SIG-M5 (cell line): ENCODE measurements at places on chromosomes 1 and 21.
A peak's percentile ranks its signal among the peaks of the same experiment; 100 is the strongest.

GRCh38 chr1:241765390-241765789 is 82.6 kb upstream of the EXO1 start:
- DNase-seq, result no peak

DNA sequence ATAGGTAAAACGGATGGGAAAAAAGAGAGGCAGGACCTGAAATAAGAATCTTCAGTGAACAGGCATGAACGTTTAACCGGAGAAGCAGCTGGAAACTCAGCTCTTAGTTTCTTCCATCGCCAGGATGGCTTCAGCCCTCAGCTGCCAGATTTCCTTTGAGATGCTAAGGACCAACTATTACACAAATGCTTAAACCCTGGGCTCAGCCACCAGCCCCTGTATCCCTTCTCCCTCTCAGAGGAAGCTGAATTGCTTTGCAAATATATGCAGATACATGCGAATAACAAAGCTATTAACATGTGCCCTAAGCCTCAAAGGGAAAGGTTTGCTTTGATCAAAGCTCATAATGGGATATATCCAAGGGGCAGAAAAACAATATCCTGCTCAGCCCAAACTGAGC is 515.1 kb downstream of the OMA1 start:
- DNase-seq, result no peak

GRCh38 chr1:232393010-232393409 is 236.9 kb downstream of the SIPA1L2 start:
- DNase-seq, result no peak

DNA sequence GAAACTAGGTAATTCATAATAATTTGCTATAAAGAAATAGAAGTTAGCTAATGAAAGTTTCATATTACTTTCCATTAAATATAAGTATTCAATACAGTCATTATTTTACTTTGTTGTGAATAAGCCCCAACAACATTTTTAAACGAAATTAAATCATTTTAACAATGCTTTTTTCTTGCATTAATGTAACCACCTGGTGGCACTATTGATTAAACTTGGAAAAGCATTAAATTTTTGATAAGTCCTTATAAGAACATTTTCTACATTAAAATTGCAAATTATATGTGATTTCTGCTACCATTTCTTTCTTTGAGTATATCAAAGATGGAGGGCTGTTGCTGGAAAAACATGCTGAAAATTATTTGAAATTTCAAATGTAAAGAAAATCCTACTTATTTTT is 918.8 kb upstream of the TMPRSS15 start:
- no peak for DNase-seq

DNA sequence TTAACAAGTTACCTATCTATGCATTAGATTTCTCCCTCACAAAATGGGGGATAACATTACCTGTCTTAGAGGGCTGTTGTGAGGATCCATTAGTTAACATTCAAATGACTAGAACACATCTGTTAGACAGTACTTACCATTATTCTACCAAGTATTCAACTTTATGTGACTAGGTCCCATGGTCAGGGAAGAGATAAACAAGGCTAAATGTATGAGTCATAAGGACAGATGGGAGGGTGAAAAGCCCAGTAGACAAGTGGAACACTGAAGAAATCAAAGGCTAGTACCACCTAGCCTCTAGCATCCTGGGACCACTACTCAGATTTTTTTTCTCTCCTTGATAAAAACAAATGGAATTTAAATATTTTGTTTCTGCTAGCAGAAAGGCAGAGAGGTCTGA is 9.0 kb upstream of the VHLL start:
- DNase-seq, result no peak

DNA sequence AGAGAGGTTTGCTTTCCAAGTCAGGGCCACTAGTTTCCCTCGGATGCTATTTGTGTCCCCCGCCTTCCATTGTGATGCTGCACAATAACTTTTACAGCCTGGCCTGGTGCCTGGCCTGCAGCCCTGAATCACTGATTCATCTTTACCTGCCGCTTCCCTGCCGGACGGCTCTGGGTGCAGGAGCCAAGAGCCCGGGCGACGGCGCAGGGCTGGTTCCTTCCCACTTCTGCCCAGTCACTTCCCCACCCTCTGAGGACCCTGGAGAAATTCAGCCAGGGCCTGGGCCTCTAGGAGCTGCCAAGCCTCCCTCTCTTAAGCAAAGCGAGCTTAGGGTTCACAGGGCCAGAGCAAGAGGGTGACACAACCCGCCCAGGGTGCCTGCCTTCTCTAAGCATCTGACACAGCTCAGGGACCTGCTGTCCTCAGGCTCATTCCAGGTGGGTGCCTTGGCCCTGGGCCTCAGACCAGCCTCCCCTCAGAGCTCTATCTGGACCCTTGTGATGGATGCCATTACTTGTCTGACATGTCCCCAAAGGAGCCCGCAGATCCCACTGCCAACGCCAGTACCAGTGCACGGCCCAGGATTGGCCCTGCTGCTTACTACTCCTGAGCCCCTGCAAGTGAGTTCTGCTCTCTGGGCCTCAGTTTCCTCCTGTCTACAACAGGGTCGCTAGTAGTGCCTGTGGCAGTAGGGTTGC is 381.0 kb upstream of the VAMP3 start:
- no peak for DNase-seq

- no peak for DNase-seq
Measured at GRCh38 chr1:179366093-179366800, 476 bp downstream of the AXDND1 start.

DNA sequence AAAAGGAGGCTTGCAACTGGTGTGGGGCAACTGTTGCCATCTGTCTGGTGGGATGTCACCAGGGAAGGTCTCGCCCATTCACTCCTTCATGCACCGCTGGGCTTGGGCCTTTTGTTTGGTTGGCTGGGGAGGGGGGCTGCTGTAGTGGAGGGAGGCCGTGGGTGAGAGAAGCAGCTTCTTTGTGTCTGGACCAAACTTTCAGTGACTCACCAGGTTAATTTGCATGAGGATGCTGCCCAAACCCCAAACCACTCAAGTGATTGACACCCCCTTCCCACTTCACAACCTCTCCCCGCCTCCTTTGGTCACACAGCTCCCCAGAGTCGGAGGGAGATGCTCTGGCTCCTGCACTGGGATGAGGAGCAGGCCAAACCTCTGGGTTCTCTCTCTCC is 19.7 kb downstream of the BTG2 start:
- DNase-seq, result no peak

DNA sequence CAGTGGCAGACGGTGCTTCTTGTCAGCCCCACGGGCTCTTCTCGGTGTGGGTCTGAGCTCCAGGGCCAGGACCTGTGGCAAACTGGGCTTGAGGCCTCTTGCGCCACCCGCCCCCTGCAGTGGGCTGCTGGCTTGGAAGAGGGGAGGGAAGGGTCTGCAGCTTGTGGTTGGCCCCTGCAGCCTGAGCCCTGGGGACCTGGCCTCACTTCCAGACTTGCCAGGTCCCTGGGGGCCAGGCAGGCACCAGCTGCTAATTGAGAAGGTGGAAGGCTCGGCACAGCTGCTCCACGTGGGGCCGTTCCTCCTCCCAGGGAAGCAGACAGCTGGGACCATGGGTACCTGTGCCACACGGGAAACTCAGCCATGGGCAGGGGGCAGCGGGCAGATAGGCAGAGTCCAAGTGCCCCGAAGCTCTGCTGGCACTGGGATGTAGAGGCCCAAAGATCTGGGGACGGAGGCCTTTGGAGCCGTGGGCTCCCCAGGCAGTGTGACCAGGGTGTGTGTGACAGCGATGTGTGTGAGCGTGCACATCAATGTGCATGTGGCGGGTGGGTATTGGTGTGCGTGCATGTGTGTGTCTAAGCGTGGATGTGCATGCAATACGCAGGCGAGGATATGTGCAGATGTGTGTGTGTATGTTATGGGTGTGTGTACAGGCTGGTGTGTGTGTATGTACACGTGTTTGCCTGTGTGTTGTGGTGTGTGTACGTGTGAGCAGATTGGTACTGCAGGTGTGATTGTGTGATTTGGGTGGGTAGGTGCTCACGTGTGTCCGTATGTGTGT is 39.3 kb downstream of the TP73 start:
- DNase-seq, result no peak

GRCh38 chr1:79325705-79326104 is 319.2 kb upstream of the ADGRL4 start:
- DNase-seq, result no peak

DNA sequence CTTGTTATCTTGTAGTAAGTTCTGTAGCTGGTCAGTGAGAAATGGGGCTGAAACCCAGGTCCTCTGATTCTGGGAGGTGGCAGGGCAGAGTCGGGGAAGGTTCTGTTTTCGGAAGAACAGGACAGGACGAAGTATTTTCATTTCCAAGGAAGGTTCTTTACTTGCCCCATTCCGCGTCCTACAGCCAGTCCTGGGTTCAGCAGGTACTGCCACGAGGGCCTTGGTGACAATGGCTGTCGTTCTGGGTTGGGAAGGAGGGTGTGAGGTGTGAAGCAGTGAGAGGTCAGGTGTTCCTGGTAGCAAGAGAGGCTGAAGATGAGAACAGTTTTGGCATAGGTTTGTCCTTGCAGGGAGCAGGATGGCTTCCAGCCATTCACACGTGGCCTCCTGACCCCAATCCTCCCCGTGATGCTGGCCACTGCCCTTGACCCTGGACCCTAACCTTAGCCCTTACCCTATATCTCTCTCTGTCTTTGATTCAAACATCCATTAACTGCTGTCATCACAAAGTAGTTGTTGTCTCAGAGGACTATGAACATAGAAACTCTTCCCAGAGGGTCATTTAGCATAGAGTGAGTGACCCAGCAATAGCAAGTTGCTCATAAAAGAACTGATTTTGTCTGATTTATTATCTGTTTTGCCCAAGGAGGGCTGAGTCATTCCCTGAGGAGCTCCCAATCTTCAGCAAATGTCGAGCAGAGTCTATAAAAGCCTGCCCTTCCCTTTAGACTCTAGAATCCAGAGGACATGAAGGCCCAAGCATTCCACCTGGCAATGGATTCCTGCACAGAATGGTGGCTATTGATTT is 25.0 kb downstream of the VASH2 start:
- DNase-seq, result no peak

- peak; percentile 28 for DNase-seq
Measured at GRCh38 chr1:21607549-21608529, 61.3 kb downstream of the RAP1GAP start.

- DNase-seq, result no peak
Measured at GRCh38 chr1:64292399-64292798, 89.0 kb downstream of the UBE2U start.

DNA sequence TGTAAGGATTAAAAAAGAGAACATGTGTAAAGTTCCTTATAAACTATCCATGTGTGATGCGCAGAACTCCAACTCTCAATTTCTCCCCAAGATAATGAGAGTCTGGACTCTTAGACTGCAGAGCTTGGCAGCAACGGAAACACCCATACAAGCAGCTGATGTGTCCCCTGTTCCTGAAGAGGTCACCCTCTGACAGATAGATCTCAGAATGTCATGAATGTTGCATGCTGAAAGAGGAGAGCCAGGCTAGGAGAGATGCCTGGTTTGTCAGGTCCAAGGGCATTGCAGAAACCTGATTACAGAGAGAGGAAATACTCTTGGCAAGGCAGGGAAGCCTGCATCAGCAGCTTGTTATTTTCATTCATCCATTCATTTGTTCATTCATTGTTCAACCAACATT is 24.2 kb downstream of the MTARC1 start:
- DNase-seq, result no peak

- no peak for DNase-seq
Measured at GRCh38 chr1:189619682-189620332, 857.9 kb downstream of the BRINP3 start.

GRCh38 chr1:27577504-27578188 is 26.3 kb downstream of the AHDC1 start:
- DNase-seq, result no peak

- DNase-seq, result no peak
Measured at GRCh38 chr1:200724064-200724463, 14.6 kb upstream of the CAMSAP2 start.

DNA sequence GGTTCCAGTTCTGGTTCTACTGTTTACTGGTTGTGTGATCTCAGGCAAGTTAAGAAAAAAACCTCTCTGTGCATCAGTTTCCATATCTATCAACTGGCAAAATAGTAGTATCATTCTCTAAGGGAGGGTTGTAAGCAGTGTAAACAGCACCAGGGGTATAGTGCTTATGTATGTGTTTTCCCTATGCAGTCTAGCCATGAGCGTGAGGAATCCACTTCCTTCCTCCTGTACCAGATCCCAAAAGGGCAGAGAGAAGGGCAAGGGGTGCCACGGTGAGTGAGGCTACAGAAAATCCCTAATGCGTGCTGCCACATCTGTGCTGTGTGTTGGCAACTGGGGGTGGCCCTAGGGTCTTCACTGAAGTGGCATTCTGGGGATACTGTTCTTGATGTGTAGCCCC is 18.4 kb upstream of the RNF19B start:
- DNase-seq, result no peak

DNA sequence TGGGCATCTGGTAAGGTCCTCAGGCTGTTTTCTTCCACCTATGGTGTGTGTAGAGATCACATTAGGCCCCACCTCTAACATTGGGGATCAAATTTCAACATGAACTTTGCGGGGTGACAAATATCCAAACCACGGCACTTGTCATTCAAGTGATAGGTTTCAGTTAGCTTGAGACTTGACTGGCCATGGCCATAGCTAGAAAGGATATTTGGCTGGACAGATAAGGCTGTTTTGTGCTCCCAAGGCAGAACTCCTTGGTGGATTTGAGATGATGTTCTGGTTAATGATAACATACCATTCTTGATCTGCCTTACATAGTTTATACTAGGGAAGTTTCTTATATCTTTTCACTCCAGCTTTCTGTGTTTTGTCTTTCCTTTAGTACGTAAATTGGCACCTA is 48.5 kb downstream of the CELF3 start:
- no peak for DNase-seq

DNA sequence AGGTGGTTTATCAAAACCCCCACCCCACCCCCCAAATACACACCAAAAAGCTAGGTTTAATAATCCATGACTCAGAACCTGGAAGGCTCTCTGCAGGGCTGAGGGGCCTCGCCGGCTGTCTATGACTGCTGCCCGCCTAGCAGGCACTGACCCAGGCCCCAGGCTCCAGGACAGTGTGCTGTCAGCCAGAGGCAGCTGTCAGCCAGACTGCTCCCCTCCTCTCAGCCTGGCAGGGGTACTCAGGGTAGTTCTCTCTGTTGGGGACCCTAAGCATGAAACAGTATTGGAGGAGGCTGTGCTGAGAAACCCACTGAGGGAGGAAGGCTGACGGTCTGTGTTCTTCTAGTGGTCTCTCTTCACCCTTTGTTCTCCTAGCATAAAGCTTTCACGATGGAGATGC is 90.3 kb downstream of the CCDC185 start:
- no peak for DNase-seq

DNA sequence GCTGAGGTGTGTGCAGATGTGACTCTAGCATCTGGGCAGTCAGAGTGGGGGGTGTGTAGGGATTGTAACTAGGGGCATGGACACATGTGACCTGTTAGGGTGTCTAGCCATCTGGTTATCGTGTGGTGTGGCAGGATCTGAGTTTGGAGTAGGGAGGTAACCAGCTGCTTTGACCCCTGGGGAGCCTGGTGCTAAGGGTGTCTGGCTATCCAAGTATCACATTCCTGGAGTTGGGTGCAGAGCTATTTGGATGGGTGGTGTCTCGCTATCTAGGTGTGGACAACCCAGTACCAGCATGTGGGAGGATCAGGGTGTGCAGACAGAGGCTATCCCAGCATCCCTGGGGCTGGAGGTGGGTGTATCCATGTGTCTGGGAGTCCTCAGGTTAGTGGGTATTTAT is 4.7 kb downstream of the PTPRU start:
- no peak for DNase-seq

GRCh38 chr1:34147301-34147700 is 17.7 kb downstream of the CSMD2 start:
- DNase-seq, result no peak
